ENCODE measurements at places on chromosomes 4 and X.

DNA sequence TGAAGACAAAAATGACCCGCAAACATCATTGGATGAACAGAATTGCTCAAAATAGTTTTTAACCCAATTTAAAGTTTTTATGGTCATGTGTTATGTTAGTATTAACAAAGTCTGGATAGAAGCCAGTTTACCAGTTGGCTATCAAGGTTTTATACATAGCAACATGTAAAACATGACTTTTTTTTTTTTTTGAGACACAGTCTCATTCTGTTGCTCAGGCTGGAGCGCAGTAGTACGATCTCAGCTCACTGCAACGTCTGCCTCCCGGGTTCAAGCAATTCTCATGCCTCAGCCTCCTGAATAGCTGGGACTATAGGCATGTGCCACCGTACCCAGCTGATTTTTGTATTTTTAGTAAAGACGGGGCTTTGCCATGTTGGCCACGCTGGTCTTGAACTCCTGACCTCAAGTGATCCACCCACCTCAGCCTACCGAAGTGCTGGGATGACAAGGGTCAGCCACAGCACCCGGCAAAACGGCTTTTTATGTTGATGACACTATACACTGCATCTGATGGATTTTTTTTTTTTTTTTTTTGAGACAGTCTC is 3.4 kb downstream of the SAT1 start:
- DNase-seq = no peak

- DNase-seq = no peak
Measured at GRCh38 chr4:56209767-56210166, 177.5 kb downstream of the AASDH start.

GRCh38 chr4:84967243-84967690 is 777 bp upstream of the WDFY3 start:
- no peak for DNase-seq

DNA sequence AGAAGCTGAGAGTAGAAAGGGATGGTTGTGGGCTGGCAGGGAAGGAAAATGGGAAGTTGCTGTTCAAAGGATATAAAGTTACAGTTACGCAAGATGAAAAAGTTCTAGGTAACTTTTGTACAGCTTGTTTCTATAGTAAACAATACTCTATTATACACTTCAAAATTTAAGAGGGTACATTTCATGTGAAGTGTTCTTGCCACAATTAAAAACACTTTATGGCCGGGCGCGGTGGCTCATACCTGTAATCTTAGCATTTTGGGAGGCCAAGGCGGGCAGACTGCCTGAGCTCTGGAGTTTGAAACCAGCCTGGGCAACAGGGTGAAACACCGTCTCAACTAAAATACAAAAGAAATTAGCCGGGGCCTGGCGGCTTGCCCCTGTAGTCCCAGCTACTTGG is 623.6 kb downstream of the STIM2 start:
- no peak for DNase-seq

- no peak for DNase-seq
Measured at GRCh38 chr4:5755679-5756078, 44.7 kb downstream of the EVC start.

DNA sequence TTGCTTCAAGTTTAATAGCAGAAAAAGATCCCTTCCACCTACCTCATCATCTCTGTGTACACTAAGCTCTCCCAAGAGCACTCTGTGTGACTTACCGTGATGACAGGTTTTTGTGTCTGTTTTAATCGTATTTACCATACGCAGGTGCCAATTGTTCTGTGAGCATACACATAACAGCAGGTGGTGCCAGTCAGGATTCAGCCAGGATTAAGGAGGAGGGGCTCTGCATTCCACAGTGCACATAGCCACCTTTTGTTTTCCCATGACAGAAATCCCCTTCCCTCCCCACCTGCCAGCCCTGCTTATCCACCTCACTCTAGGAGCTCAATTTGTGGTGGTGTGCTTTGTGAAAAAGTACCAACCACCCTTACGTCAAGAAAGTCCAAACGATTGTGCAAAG is 14.8 kb downstream of the ANK2 start:
- no peak for DNase-seq

GRCh38 chrX:40729598-40730584 is 5.5 kb downstream of the MED14 start:
- DNase-seq = no peak

GRCh38 chr4:107579099-107579498 is 140.9 kb downstream of the PAPSS1 start:
- no peak for DNase-seq

DNA sequence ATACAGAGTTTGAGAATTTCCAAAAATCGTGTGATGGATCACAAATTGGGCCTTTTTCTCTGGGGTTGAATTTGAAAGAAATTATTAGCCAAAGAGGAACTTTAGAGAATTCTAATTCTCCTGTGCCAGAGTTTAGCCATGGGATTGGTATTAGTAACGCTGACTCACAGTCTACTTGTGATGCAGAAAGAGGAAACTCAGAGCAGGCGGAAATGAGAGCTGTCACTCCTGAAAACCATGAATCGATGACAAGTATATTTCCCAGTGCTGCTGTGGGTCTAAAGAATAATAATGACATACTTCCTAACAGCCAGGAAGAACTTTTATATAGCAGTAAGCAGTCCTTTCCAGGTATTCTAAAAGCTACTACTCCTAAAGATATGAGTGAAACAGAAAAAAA is 64.9 kb downstream of the N4BP2 start:
- DNase-seq = no peak

DNA sequence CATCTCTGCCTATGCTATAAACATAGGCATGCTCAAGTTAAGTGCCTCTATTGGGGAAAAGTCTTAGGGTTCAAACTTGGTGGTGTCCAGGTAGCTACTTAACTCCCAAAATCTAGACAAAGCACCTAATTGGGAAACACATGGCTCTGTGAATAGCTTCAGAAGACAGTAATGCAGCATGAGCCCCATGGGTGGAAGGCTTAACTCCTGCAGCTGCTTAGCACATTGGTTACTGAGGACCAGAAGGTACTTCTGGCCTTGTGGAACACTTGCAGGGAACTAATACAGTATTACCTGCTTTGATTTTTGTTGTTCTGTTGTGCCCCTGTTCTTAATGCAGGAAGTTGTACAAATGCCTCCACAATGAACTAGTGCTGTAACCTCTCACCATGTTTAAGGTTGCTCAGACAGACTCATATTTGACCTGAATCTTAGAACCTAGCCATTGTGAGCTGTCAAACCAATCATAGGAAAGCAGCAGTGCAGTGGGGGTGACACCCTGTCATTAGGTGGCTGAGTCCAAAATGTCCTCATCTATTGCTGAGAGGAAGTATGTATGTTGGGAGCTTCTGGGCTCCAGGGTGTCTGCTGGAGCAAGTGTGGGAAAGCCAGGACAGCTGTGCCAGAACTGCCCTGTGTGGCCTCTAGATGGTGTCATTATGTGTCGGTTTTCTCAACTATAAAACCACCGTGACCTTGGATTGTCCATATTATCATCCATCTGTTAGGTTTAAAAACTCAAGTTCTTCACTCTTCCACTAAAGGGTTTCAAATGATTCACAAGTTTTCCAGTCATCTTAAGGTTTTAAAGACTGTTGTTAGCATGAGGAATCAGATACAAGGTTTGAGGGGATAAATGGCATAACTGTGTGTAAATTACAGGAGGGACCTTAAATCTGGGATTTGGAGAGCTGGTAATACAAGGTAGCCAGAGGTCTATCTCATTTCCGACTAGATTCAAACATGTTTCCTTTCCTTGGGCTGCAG is 69.9 kb upstream of the WDR1 start:
- DNase-seq = no peak

DNA sequence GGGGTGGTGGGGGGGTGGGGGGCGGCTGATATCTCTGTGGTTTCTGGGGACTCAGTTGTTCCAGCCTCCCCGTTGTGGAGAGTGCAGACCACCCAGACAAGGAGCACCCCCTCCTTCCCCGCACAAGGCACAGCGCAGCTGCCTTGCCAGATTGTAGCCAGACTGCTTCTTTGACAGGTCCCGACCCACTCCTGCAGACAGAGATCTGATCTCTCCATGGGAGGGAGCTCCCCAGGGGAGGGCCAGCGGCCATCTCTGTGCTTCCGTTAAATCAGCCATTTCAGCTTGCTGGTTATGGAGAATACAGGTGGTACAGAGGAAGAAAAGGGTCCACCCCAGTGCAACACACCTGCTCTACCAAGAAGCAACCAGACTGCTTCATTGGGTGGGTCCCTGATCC is 80.8 kb downstream of the FGF16 start:
- no peak for DNase-seq

DNA sequence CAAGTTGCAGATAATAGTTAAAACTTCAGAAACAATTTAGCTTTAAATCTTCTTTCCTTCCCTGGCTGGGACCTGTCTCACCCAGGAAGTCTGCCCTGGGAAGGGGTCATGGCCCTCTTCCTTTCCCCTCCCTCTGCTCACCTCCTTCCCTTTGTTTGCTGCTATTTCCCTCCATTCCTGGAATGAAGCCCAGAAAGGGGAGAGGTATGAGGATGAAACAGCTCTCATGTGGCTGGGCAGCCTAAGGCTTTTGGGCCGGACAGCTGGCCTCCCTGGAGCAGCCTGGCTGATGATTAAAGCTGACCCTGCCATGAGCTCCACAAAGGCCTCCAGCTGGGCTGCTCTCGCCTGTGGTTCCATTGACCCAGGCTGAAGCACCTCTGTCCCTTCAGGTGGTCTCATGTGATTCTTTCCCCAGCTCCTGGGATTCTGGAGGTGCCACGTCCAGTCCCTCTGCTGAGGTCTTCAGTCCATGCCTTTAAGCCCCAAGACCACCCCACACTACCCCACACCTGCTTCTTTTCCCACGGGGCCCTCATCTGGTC is 202.1 kb downstream of the PTTG2 start:
- DNase-seq = no peak
